IMR-90 (cell line): ENCODE measurements at places on chromosomes 3 and 15. TPM values are rescaled to one million over a fixed set of nuclear protein-coding genes. Genes with fewer than 3 reads are reported as not detected.

GABRB3 gene
- total RNA-seq, result 0.54 and 0.56 TPM in 2 replicates

IL5RA gene
- total RNA-seq, result not detected in 2 replicates

DVL3 gene
- 23.3 and 24.2 TPM in 2 replicates for total RNA-seq

ARNT2 gene
- total RNA-seq, result 14.7 and 19.0 TPM in 2 replicates

CPNE4 gene
- total RNA-seq, result not detected in 2 replicates

DNA sequence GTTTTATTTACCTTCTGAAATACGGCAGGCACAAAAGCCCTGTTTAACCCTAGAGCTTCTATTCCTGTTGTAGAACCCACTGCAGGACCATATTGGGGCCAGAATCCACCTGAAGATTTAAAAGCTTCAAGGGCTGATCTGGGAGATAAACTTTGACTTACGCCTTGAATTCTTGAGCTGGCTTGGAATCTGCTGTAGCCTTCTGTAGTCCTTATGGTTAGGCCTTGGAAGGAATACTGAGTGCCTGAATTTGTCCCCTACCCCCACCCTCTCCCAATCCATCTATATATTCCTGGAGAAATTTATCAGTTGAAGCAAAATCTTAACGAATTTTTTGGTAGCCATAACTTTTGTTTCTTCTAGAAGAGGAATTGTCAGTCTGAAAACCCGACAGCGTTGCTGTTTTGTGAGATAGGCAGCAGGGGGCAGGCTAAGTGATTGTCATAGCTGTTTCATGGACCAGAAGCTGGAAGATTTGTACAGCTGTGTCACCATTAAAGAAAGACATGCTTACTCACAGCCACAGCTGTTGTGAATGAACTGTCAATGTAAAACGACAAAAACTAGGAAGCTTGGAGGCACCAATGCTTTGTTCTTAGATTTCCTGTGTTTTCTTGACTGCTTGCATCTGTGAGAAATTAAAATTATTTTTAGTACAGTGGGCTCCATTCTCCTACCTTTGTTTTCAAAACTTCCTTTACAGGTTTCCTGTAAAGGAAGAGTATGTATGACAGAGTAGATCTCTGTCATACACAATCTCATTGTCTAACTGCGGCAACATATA is 12.8 kb downstream of the LXN start:
- peak; percentile 86 for DNase-seq

DNA sequence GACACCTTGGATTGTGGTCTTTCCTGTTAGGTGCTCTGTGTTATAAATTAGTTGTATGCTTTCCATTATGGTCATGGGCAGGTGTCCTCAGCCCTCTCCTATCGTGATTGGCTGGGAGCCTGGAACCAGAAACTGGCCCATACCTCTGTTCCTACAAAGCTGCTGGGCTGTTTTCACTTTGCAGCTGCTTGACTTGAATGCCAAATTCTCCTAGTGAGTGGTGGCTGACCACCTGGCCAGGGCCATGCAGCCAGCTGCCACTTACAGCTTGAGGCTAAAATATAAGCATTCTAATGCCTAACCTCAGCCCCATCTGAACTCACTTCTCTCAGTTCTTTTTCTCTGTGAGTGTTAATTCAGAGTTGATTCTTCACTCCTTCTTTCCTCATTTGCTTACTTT is 239.3 kb upstream of the GBE1 start:
- no peak for DNase-seq

DNA sequence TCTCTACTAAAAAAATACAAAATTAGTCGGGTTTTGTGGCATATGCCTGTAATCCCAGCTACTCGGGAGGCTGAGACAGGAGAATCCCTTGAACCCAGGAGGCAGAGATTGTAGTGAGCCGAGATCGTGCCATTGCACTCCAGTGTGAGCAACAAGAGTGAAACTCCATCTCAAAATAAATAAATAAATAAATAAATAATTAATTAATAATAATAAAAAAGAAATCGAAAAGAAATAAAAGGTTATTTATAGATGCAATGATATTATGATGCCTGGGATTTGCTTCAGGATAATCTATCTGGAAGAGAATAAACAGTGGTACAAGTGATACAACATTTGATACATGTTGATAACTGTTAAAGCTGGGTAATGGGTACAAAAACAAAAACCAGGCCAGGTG is 58.6 kb downstream of the SOX2 start:
- no peak for DNase-seq

GRCh38 chr3:174409086-174409743 is 449.9 kb upstream of the NAALADL2 start:
- DNase-seq, result no peak

- peak; percentile 13 for DNase-seq
These were observed 235.1 kb downstream of the CD47 start for GRCh38 chr3:107855710-107856109.

DNA sequence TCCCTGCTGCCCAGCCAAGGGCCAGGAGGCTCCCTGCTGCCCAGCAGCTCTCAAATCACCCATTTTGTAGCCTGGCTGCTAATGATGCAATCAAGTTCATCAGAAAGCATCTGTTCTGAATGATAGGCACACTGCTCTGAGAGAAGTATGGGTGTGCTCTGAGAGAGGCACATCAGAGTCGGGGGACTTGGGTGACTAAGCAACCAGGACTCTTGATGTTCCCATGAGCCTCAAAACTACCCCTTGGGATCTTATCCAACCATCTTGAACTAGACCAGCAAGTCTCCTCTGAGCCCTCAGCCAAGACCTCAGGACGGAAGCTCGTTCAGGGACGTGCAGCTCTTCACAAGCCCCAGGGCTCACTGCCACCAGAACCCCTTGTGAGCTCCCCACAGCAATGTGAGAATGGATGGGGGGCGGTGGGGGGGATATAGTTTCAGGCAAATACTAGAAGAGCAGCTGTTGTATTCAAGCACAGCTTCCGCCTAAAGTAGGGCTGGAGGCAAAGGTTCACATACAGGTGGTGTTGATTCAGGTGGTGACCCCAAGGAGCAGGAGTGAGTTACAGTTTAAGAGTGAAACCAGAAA is 52.2 kb upstream of the HES1 start:
- DNase-seq, result no peak

GRCh38 chr3:156694536-156694935 is 20.1 kb downstream of the TIPARP start:
- DNase-seq, result peak; percentile 76

DNA sequence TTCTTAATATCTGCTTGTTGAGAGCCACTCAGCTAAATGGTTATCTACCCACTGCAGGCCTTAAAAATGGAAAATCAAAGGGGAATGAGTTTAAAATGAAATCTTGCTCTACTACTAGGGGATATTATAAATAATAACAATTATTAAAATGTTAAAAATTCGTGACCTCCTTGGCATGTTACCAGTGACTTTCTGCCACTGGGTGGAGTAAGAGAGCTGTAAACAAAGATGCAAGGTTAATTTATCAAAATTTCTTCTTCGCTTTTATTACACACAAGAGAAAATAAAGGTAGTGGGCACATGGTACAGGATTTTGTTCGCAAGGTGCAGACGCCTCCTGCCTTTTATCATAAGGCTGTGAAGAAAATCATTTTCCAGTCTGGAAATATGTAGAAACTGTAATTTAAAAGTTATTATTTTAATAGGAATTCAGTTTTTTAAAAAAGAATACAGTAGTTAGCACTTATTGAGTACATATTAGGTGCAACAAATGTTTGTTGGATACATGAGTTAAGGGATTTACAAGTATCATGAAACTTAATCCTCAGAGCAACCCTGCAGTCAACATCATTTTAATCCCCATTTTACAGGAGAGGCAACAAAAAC is 272.6 kb downstream of the SUCLG2 start:
- peak; percentile 27 for DNase-seq

- no peak for DNase-seq
These were observed 116.7 kb upstream of the LINGO1 start for GRCh38 chr15:77749236-77749997.

GRCh38 chr3:189582179-189582578 is 49.0 kb upstream of the TP63 start:
- DNase-seq, result no peak

DNA sequence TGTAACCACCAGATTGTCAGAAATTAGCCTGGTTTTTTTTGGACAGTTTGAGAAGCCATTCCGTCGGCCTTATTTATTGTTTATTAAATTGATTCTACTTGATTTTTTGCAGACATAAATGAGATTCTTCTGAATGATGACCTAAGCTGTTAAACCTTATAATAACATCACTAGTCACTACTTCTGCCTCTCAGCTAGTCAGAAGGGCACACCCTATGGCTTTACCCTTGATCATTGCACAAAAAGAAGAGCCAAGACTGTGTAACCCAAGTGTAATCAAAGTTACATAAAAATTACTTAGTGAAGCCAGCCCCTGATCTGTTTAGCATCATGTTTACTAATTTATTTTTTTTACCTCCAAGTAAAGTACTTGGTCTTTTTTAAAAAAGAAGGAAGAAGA is 64.3 kb downstream of the CHL1 start:
- DNase-seq, result no peak

GRCh38 chr15:69974321-69974720 is 123.4 kb downstream of the TLE3 start:
- DNase-seq, result no peak

- no peak for DNase-seq
These were observed 1.6 kb upstream of the DALRD3 start for GRCh38 chr3:49019941-49020329.

GRCh38 chr3:59688636-59689035 is 638.8 kb upstream of the CFAP20DC start:
- DNase-seq, result no peak

DNA sequence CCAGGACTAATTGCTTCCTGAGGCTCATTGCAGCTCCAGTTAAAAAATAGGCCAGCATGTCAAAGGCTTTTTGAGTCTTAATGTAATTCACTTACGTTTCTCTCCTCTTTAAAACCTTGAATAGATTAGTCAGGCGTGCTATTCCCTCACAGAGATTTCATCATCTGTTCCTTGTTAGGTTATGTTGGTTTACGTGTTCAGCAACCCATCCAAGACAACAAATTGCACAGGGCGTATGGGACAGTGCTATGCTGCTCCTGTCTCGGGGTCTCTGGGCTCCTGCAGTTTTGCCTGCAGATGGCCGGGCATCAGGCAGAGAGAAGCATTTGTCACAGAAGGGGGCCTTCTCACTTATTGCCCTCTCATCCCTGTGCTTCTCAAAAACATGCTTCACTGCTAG is 117.1 kb downstream of the CHDH start:
- no peak for DNase-seq

DNA sequence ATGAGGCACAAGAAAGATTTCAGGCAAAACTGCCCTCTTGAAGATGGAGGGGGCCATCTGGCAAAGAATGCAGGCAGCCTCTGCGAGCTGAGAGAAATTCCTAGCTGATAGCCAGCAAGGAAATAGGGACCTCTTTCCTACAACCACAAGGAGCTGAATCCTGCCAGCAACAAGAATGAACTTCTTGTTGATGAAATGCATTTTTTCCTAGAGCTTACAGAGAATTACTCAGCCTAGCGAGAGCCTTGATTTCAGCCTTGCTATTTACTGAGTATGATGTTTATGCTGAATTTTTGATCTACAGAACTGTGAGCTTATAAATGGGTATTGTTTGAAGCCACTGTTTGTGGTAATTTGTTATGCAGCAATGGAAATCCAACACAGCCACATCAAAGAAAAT is 148.5 kb upstream of the NAALADL2 start:
- DNase-seq, result peak; percentile 60

DNA sequence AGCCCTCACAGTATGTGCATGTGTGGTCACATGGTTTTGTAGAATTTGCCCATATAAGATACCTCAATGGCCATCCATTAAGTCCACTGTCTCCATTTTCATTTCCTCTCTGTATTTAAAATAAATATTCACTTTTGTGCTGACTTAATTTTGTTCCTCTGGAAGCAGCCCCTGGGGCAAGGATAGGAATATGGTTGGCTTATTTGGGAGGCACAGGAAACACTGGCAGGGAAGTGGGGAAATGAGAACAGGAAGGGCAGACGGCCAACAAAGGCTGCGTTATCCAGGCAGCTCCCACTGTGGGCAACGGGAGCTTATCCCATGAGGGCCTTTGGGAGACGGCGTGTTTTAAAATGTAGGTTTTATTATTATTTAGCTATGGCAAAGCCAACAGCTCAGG is 148.6 kb downstream of the SHQ1 start:
- DNase-seq, result no peak

GRCh38 chr3:169256796-169257522 is 406.6 kb downstream of the MECOM start:
- DNase-seq, result peak; percentile 16

- DNase-seq, result peak; percentile 77
These were observed 7.9 kb upstream of the TSEN2 start for GRCh38 chr3:12476238-12476897.

- peak; percentile 54 for DNase-seq
These were observed 38.3 kb downstream of the PDE8A start for GRCh38 chr15:85019815-85020590.

GRCh38 chr3:193704431-193704830 is 111.4 kb downstream of the OPA1 start:
- DNase-seq, result no peak
